ENCODE measurements at places on chromosomes 11 and 22. TPM values are rescaled to one million over a fixed set of nuclear protein-coding genes. Genes with fewer than 3 reads are reported as not detected.

Gene MYBPC3
- 1,210 TPM for total RNA-seq

Gene NLRX1
- total RNA-seq, result 24.3 TPM

Gene KCNE3
- total RNA-seq, result 1.4 TPM

Gene CHCHD10
- total RNA-seq, result 213 TPM

Gene KCNK7
- 0.39 TPM for total RNA-seq

Gene FAM227A
- 0.70 TPM for total RNA-seq
